Stimulated activated CD4-positive, alpha-beta T cell treated with anti-CD3 and anti-CD28 coated beads, Interleukin-12 subunit alpha, Interleukin-12 subunit beta, amount 100 ng/mL, for 24 hours (primary cell): ENCODE measurements at places on chromosomes 6 and 20.
A peak's percentile ranks its signal among the peaks of the same experiment; 100 is the strongest.

GRCh38 chr20:52798124-52798523, 174.0 kb upstream of the TSHZ2 start:
- no peak for DNase-seq

GRCh38 chr6:148413321-148414091, 70.9 kb downstream of the SASH1 start:
- no peak for DNase-seq

GRCh38 chr6:38514399-38514798, 125.3 kb downstream of the BTBD9 start:
- no peak for DNase-seq

DNA sequence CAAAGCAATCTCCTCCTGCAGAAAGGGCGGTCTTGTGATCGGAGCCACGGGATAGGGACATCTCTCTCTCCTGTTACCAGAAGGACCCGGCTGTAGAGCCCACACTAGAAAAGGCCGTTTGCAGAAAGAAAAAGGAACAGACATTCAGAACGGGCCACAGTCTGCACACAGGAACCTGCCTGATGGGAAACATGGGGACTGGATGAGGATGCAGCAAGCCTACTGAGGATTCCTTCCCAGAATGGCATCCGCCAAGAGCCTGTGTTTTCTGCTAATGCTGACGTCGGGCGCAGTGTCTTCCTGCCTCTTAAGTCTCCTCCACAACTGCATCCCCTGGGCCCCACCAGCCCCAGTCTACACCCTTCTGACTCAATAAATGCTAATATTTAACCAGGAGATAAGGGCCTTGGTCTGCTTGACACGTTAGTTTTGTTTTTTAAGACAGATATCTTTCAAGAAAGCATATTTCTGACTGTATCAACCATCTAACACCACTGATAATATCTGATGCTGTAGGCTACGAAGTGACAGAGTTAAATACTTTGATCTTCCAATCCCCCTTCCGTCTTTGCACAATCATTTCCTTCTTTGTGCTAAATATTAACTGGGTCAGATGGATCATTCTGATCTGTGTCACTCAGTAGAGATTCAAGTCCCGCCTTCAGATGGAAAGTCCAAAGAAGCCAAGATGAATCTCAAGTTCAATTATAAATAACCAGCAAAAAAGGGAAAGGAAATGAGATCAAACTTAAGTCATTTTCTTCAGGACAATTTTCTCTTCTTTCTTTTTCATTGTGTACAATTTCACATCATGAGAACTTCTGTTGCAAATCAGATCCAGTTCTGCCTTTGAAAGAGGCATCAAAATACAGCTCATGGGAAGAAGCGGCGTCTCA, 20.7 kb downstream of the FAM50B start:
- DNase-seq, result no peak

DNA sequence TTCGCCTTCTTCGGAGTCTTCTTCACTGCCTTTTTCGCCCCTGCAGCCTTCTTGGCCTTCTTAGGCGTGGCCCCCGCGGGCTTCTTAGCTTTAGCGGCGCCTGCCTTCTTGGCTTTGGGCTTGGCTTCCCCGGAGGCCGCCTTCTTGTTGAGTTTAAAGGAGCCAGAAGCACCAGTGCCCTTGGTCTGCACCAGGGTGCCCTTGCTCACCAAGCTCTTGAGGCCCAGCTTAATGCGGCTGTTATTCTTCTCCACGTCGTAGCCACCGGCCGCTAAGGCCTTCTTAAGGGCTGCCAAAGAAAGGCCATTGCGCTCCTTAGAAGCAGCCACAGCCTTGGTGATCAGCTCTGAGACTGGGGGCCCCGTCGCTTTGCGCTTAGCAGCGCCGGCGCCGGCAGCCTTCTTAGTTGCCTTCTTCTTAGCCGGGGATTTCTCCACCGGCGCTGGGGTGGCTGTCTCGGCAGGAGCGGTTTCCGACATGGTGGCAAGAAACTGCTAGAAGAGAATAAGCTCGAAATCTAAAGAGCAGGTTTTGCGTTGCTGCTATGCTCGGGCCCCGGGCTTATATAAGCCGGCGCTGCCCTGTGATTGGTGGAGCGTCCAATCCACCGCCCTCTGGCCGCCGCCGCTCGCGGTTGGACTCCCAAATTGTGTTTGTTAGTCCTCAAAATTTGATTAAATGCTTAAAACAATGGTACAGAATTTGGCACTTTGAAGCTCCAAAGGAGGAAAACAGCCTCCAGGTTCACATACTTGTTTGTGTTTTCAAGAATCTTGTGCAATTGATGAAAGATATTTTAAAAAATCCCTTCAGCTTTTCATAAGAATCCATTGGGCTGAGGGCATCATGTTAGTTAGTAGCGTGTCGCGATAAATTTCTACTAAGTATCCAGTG, 44.9 kb downstream of the OR2B2 start:
- DNase-seq, result peak; percentile 78
